ENCODE measurements at places on chromosomes 11 and 22. TPM values are rescaled to one million over a fixed set of nuclear protein-coding genes. Genes with fewer than 3 reads are reported as not detected.

DDI1 gene
- not detected for total RNA-seq

OR6T1 gene
- not detected for total RNA-seq

ZNF195 gene
- total RNA-seq, result 7.8 TPM

C11orf16 gene
- total RNA-seq, result not detected

CATSPER1 gene
- total RNA-seq, result not detected

GRCh38 chr11:129852125-129852740 lies 36.6 kb downstream of the TMEM45B start:
- no peak for DNase-seq

GRCh38 chr22:28600546-28601143 lies 79.0 kb downstream of the TTC28 start:
- no peak for DNase-seq

- no peak for DNase-seq
Observed at GRCh38 chr11:69108030-69108429, 47.7 kb upstream of the SMIM38 start.

GRCh38 chr11:5631417-5631816 lies 6.6 kb downstream of the TRIM34 start:
- no peak for DNase-seq

DNA sequence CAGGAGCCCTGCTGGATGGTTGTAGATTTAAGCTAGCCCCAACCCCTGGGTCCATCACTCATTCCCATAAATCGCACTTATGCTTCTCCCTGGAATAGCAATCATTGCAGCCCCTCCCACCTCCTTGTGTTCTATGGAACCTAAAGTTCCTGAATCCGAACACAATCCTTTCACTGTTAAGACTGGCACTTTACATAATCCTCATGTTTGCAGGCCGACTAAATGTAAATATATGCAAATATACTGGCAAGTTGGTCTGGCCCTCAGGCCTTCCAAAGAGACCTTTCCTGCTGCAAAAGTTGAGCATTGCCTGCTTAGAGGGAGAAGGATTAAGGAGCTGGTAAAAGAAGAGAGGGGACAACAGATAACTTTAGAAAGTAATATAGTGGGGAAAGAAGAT lies 892.9 kb downstream of the OPCML start:
- no peak for DNase-seq

DNA sequence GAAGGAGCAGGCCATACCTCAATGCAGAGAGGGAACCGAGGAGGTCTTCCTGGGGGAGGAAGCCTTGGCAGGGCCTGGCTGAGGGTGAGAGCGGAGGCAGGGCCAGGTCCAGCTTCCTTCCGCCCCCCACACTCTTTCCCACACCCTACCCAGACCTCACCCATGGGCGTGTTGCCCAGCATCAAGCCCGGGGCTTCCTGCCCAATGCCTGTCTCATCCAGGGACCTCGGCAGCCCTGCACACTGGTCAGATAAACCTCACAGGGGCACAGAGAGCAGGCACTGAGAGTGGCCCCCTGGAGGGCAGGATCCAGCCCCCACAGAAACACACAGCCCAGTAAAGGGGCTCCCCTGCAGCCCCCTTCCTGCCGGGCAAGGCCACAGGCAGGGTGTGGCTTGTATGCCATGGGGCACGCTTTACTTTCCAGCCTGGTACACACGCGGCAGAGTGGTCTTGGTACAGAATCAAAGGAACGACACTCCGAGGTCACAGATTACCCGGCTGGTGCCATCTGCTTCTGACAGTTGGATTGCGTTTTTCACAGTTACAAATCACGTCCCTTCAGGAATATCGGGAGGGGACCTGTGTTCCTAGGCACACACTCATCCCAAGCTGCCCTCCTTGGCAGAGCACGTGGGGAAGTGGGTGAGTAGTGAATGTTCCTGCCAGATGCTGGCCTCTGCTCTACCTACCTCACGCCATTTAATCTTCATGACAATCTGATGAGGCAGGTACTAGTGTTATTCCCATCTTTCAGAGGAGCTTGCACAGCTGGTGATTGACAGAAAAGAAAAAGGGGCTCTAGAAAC lies 20.0 kb upstream of the CD5 start:
- DNase-seq, result no peak

DNA sequence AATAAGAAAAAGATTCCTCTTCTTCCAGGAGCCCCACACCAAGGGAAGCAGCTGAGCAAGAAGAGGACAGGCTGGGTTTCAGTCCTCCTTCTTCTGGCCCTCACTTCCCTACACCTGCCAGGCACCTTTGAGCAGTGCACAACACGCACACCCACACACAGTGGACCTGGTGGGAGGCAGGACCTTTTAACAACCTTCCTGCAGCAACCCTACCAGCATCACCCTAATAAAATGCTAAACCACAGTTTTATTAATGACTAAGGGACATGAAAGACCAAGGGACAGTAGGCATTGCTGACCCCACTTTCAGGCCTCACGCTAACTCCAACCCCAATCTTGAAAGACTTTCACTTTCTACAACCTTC lies 12.2 kb downstream of the ARAP1 start:
- no peak for DNase-seq

- DNase-seq, result no peak
Observed at GRCh38 chr11:102304686-102305085, 12.6 kb upstream of the BIRC3 start.

DNA sequence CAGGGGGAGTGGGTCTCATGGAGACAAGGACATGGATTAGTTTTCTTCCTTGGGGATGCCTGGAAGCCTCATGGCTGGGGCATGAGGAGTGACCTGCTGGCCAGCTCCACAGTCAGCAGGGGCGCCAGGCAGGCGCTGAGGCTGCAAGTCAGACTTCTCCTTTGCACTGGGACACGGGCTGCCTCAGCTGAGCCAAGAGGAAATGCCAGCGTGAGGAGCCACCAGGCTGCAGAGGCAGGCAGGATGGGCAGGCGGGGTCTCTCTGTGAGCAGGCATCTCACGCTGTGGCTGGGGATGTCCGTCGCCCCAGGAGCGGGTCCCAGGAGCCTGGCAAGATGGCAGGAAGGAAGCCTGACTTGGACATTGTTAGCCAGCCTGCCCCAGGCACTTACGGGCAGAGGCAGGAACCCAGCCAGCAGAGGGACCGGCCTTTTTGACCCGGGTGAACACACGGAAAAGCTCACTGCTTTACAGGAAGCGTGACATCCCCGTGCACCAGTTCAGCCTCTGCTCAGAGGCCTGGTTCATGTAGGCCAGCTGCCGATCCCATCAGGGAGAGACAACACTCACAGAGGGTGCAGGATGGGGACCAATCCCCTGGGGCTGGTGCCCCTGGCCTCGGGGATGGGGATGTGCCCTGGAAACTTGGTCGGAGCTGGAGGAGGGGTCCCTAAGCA lies 10.2 kb downstream of the GNB1L start:
- DNase-seq, result peak; percentile 73
